ENCODE measurements at places on chromosomes 11 and 22.

DNA sequence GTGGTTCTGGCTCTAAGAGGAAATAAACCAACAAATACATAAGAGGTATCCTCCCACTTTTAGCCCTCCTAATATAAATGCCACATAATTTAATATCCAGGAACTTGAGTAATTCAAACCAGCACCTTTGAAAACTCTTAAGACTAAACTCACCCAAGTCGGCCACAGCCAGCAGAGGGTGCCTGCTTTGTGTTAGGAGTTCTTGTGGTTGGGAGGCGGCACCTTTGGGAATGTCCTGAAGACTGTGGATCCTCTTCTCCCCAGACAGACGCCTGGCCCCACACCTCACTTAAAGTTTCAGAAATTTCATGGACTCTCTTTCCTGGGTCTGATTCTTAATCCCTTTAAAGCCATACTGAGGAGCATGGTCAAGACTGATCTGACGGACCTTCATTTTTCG is 169.0 kb downstream of the TBC1D22A start:
- no peak for DNase-seq

DNA sequence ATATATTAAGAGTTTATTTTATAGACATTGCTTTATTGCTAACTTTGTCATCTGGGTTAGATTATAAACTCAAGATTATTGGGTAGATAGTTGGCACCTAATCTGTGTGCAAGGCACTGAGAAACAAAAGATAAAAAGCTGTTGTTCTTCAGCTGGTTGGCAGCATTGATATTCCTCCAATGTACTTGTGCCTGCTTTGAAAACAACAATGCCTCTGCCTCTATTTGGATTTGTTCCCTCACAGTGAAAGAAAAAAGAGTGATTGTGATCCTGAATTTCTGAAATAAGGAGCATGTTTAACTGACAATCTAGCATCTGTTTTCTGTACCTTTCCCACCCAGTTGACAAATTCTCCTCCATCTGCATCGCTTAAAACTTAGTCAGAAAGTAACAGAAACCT is 98.3 kb downstream of the TYR start:
- DNase-seq, result no peak

DNA sequence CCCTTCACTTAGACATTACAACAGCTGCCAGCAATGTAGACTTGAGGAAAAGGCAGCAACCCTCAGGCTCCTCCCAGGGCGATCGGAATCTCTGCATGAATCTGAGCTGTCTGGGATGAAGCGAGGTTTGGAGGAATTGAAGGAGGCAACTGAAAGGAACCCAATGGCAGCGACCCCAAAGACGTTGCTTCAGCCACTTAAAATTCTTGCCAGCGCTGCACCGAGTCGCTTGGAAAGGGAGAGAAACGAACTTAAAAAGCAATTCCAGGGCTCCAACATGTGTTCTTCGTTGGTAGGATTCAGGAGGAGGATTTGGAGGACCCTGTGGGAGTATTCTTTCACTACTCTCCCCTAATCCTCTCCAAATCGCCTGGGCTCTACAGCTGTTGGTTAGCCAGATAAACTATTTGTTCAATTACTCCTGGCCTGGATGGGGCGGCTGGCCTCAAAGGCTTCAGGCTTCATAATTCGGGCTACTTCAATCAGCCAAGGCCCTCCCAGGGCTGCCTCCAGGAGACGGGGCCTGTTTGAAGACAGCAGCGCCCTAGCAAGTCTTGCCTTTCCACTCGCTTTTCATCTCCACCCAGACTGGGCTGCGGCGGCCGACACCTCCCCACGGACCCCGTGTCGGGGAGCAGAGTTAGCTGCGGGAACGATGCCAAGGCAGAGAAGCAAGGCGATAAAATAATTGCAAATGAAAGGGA is 72.4 kb upstream of the TMEM45B start:
- DNase-seq, result no peak

- no peak for DNase-seq
Measured at GRCh38 chr11:64204080-64204440, 2.5 kb upstream of the FERMT3 start.

- DNase-seq, result no peak
Measured at GRCh38 chr22:25051073-25051472, 98.6 kb downstream of the KIAA1671 start.

GRCh38 chr11:65987336-65987735 is 14.6 kb downstream of the EIF1AD start:
- no peak for DNase-seq

DNA sequence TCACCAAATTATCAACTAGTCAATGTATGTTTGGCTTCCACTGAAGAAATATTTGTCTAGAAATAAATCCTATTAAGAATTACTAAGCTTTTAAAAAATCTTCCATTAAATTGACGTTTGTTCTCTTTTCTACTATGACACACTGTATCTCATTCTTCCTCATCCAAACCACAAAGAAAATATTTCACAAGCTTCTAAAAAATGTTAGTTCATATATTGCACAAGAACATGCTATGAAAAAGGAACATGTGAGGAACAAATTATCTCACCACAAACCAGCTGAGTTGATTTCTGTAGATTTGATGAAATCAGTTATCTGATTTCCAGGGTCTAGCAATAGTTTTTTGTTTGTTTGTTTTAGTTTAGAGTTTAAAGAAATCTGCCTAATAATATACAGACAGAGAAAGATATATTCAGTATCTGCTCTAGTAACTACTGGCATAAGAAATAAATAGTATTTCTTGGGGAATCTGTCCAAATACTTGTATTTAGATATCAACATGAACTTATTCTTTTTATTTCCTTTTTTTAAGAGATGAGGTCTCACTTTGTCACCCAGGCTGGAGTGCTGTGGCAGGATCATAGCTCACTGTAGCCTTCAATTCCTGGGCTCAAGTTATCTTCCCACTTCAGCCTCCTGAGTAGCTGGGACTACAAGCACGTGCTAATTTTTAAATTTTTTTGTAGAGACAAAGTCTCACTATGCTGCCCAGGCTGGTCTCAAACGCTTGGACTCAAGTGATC is 161.7 kb downstream of the ATG16L2 start:
- no peak for DNase-seq

DNA sequence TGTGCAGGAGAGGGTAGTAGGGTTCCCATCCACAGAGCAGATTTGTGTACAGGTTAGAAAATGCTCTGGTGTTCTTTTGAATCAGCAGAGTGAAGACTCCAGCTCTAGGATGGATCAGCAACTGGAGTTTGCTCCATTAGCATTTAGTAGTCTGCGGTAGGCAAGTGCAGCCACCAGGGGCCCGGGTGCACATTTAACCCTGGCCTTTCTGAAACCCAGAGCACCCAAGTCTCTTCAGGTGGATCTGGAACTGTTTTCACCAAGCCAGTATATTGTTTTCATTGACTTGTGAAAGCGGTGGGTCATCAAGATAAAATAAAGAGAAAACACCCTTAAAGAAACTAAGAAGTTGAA is 100.8 kb upstream of the CLPB start:
- no peak for DNase-seq

- DNase-seq, result no peak
Measured at GRCh38 chr22:35354068-35354467, 26.8 kb upstream of the HMOX1 start.

- no peak for DNase-seq
Measured at GRCh38 chr11:10725114-10725906, 25.7 kb upstream of the CTR9 start.
